ENCODE measurements at places on chromosomes 2 and 18.

DNA sequence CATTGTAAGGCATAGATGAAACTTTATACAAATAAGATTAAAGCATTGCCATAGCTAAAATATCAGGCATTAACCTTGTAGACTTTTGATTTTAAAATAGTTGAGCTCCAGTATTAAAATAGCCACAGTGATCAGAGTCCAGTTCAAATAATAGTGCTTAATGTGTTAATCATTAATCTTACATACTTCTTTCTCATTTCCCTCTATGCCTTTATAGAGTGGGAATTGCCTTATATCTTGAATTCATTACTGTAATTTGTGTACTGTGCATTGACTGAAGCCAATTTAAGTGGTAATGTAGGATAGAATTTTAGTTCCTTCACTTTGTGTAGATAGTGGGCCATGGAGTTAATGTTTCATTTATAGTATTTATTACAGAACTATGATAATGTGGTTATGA, 549.2 kb upstream of the VWC2L start:
- no peak for DNase-seq

DNA sequence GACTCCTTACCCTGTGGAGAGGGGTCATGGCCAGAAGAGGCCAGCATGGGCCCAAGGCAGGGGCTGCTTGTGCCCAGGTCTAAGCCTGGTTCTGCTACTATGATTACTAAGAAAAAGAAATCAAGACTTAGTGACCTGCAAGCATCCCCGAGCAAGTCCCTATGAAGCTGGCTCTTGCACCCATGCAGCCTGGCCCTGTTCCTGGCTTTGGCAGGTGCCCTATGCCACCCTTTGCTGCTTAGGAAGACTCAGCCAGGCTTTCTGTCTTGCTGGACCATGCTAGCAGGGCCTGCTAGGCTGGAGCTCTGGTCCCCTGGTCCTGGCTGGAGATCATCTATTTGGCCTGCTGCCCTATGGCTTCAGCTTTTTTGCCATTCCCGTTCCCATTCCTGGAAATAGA, 309.4 kb upstream of the EPAS1 start:
- peak; percentile 66 for DNase-seq

GRCh38 chr2:96764253-96764637, 3.5 kb downstream of the CNNM4 start:
- no peak for DNase-seq

DNA sequence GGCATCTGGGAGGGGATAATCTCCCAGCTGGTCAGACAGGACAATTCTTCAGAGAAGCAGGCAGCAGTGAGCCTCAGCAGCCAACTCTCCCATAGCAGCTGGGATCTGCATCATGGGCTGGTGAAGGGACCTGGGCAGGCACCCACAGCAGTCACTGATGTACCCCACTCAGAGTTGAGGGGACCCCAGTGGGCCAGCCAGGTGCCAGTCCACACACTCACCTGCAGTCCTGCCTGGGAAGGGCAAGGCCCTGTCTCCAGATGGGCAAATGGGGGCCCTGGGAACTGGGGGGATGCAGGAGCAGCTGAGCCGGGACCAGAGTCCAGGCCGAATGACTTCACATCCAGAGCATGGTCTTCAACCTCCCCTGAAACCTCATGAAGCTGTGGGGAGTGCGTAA, 170.4 kb downstream of the ZFP36L2 start:
- DNase-seq: no peak

DNA sequence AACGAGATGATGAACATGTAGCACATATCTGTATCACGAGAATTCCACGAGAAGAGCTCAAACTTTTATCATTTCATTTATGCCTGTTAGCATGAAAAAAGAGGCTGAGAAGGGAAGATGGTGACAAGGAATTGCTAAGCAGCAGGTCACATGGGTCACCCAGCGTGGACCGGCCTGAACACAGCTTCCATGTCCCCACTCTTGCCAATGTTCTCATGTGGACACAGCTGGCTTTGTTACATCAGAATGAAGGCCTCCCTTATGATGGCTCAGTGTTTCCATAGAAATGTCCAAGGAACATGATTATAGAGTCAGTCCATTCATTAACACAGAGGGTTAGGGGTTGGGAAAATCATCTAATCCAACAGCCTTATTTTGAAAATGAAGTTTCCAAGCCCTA, 215.4 kb downstream of the CMPK2 start:
- DNase-seq: peak; percentile 66

GRCh38 chr2:189276277-189276676, 96.7 kb upstream of the COL5A2 start:
- DNase-seq: no peak

DNA sequence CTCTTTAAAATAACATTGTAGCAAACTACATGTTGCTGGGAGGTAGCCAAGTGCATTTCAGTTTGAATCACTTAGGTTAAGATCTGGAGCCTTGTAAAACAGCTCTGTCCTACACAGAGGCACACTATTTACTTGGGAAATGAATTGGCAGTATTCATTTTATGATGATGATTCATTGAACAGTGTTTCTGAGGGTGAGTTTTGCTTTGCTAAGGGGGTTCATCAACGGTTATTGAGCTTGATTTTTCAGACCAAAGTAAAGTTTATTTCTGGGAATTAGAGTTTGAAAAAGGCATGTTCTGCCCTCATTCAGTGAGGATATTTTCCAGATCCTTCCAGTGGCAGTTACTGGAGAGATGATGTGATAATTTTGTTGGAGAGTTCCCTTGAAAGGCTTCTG, 55.6 kb downstream of the CCDC85A start:
- no peak for DNase-seq

- no peak for DNase-seq
Measured at GRCh38 chr2:147711031-147711430, 133.8 kb upstream of the ACVR2A start.

- no peak for DNase-seq
Measured at GRCh38 chr2:138515092-138515491, 13.5 kb downstream of the SPOPL start.

- DNase-seq: no peak
Measured at GRCh38 chr18:76913583-76913982, 91.2 kb downstream of the ZNF236 start.

DNA sequence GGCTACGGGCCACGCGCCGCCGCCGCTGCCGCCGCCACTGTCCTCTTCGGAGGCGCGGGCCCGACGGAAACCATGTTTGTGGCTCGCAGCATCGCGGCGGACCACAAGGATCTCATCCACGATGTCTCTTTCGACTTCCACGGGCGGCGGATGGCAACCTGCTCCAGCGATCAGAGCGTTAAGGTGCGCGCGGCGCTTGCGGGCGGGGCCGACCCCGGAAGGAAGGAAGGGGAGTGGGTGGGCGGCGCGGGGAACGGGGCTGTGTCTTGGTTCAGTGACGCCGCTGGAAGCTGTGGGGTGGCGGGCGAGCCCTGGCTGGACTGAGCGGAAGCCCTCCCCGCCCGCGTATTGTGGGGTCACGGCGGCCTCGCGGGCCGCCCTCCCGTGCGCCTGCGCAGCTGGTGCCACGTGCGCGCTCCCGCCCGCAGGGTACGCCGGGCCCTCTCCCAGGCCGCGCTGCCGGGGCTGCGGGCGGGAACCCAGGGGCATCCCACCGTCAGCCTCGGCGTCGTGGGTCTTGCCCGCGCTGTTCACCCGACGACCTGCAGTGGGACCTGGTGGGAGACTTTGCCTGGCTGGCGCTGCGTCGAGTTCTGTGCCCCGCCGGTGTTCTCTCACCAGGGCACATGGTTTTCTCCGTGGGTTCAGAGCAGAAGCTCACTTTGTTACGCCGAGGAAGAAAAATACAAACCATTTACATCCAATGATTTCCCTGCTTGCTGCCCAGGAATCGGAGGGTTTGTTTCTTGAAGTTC, 416 bp downstream of the SEH1L start:
- DNase-seq: peak; percentile 97

GRCh38 chr18:5152343-5153020, 44.6 kb downstream of the AKAIN1 start:
- no peak for DNase-seq

DNA sequence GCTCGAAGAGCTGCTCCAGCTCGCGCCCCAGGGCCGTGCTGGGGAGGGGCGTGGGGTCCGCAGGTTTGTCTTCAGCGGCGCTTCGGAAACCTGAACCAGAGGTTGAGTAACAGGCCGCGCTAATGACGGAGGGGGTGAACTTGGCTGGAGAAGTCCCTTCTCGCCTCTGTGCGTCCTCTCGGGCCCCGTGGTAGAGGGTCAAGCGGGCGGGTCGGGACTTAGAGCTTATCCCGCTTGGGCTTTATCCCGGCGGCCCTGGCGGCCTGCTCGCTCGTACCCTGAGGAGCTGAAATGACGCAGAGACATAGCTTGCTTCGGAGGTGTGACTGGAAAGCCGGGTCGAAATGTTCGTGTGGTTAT, 479 bp downstream of the RNMT start:
- peak; percentile 87 for DNase-seq

DNA sequence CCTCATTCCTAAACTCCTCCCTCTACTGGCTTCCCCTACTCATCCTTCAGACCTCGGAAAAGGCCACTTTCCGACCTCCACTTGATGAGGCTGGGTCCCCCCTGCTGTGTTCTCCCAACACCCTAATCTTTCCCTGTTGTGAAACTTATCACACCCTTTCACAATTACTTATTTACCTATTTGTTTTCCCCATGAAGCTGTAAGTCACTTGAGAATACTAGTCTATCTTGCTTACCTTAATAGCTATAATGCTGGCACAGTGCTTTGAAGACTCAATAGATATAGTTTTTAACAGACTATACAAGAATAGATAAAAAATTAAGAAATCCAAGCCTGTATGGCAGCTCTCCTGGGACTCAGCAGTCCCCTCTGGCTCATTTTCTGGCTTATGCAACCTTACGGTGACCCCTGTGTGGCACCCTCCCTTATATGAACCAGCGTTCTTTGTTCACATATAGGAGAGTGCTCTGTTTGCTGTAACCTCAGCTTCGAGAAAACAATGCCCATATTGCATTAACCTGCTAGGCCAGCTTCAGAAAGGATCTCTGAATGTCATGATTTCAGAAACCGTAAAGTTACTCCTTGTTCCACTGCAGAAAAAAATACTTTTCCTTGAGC, 220.4 kb upstream of the PKDCC start:
- no peak for DNase-seq

GRCh38 chr2:98737848-98738247, 6.9 kb upstream of the MGAT4A start:
- DNase-seq: no peak

GRCh38 chr2:16321872-16322271, 343.8 kb downstream of the CYRIA start:
- no peak for DNase-seq

DNA sequence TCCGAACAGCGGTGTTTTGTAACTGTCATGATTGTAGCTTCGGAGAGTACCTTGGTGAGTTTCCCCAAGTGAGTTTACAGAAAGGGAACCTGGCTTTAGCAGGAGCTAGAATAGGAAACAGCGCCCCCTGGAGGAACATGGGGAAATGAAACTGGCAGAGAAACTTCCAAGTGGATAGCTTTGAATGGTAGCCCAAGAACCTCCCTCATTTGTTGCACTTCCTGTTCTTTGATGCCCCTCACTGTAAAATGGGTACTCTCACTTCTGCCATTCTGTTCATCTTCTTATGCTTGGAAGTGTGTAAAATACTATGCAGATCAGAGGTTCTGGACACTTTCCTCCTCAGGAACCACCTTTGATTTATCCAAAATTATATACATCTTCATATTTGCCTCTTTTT, 36.2 kb downstream of the CHST10 start:
- DNase-seq: peak; percentile 88
